Epithelial cell of umbilical artery (primary cell): ENCODE measurements at places on chromosomes 6 and 20. TPM values are rescaled to one million over a fixed set of nuclear protein-coding genes. Genes with fewer than 3 reads are reported as not detected.

The LY86 gene
- total RNA-seq = not detected in 2 replicates

The PHF10 gene
- total RNA-seq = 29.6 and 32.4 TPM in 2 replicates

The NEURL2 gene
- 2.6 TPM in 2 replicates for total RNA-seq

The NMBR gene
- not detected in 2 replicates for total RNA-seq

The PRSS16 gene
- total RNA-seq = not detected in 2 replicates

The HLA-A gene
- 239 and 394 TPM in 2 replicates for total RNA-seq

The LKAAEAR1 gene
- total RNA-seq = 0.97 TPM in 1 of 2 replicates, not detected in the other

The EPB41L1 gene
- total RNA-seq = 0.97 and 4.9 TPM in 2 replicates

The KCNB1 gene
- total RNA-seq = under 0.01 TPM in 1 of 2 replicates, not detected in the other

The ZC2HC1B gene
- total RNA-seq = not detected in 2 replicates

The CLPSL2 gene
- not detected in 2 replicates for total RNA-seq

The ABT1 gene
- 24.7 and 26.6 TPM in 2 replicates for total RNA-seq

The PKIB gene
- total RNA-seq = 0.76 and 0.97 TPM in 2 replicates

The LMBRD1 gene
- 12.7 and 15.0 TPM in 2 replicates for total RNA-seq

The PMEPA1 gene
- 2.3 and 19.2 TPM in 2 replicates for total RNA-seq

The ACSS1 gene
- total RNA-seq = 14.0 and 17.2 TPM in 2 replicates

The RIN2 gene
- total RNA-seq = 63.5 and 134 TPM in 2 replicates

The VWA7 gene
- not detected in 2 replicates for total RNA-seq

The TPD52L1 gene
- 2.3 and 4.0 TPM in 2 replicates for total RNA-seq

The ROS1 gene
- total RNA-seq = not detected in 2 replicates

The UNC5CL gene
- total RNA-seq = under 0.01 TPM in 1 of 2 replicates, not detected in the other

The MYCT1 gene
- total RNA-seq = 127 and 133 TPM in 2 replicates

The C20orf204 gene
- total RNA-seq = 2.6 and 3.0 TPM in 2 replicates

The OR2H2 gene
- not detected in 2 replicates for total RNA-seq

The PPP1R16B gene
- 54.9 and 72.4 TPM in 2 replicates for total RNA-seq

The TBC1D32 gene
- total RNA-seq = 4.9 and 8.2 TPM in 2 replicates

The RPS6KA2 gene
- 68.8 and 74.4 TPM in 2 replicates for total RNA-seq

The METTL24 gene
- not detected in 2 replicates for total RNA-seq

The TSBP1 gene
- not detected in 2 replicates for total RNA-seq

The PARD6B gene
- total RNA-seq = 0.15 TPM in 1 of 2 replicates, not detected in the other

The LPA gene
- total RNA-seq = not detected in 2 replicates

The TNFRSF6B gene
- 7.1 and 41.5 TPM in 2 replicates for total RNA-seq

The RBBP8NL gene
- total RNA-seq = not detected in 2 replicates
